Stimulated activated naive CD8-positive, alpha-beta T cell treated with anti-CD3 and anti-CD28 coated beads, Interleukin-15, Interleukin-2, amounts not matched to agents 100 U/mL and 50 U/mL, for 24 hours (primary cell): ENCODE measurements at places on chromosomes 13 and 19.
A peak's percentile ranks its signal among the peaks of the same experiment; 100 is the strongest.

- DNase-seq: no peak
These were observed 805.6 kb upstream of the ARGLU1 start for GRCh38 chr13:107373551-107373950.

DNA sequence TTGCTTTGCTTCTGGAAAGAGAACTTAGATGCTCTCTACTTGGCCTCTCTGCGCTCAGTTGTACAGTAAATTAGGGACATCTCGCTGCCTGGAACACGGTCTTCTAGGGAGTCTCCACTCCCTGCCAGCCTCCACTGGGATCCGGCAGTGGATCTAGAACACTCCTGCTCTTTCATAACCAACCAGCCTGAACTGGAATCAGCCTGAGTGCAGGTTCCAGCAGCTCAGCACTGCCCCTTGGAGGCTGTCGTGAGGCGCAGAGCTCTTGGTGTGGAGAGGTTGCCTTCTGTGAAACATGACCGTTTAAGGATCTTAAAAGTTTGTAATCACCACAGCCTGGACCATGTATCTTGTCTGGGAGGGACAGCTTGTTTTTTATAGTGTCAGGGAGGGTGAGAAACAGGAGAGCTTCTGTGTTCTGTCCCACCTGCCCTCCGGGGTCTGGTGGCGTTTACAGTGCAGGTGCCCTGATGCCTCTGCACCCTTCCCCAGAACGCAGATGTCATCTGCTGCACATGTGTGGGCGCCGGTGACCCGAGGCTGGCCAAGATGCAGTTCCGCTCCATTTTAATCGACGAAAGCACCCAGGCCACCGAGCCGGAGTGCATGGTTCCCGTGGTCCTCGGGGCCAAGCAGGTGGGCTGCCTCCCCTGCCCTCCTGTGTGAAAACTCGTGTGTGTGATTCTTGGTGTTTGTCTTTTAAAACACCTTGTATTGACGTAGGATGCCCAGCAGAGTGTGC is 24.8 kb downstream of the UPF1 start:
- no peak for DNase-seq

GRCh38 chr13:27044837-27045570 is 126.6 kb downstream of the USP12 start:
- no peak for DNase-seq

DNA sequence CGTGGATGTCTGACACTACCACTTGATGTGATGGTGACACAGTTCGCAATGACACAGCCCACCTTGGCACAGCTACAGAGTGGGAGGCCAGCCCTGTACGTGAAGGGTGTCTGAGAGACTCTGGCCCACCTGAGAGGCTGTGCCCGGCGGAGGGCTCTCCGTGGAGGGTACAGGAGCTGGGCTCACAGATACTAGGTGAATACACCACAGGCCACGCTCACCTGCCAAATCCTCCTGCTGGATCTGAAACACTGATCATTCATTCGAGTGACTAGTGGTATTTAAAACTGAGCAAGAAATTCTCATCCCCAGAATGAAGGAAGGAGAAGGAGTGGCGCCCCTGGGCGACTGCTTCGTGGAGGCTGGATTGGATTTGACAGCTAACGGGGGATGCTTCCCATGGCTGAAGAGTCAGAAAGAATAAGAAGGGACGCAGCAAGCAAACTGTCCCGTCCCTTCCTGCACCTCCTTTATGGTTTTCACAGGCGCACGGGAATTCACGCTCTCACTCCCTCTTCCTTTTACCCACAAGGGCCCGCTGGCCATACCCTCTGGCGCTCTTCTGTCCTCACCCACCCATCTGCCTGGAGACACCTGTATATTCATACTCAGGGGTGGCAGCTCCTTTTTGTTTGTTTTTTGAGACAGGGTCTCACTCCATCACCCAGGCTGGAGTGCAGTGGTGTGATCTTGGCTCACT is 25.0 kb downstream of the CEBPG start:
- no peak for DNase-seq

GRCh38 chr13:73932091-73932490 is 202.1 kb downstream of the KLF12 start:
- no peak for DNase-seq

DNA sequence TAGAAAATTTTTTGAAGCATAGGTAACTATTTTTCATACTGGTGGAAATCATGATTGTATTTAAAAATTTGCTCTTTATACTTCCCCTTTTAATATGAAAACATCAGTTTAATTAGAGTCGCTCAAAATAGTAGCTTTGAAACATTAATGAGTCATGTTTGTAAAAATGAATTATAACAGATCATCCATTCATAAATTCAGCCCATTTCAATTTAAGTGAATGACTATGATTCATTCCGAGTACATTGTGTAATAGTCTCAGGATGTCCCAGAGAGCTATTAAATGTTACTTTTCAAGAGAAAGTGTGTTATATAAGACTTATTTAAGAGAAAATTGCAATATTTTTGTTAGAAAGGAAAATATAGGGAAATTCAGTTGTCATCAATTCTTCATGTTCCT is 111.0 kb downstream of the FNDC3A start:
- DNase-seq: no peak

GRCh38 chr19:47228168-47228936 is 2.6 kb downstream of the BBC3 start:
- peak; percentile 56 for DNase-seq

GRCh38 chr19:45793876-45794275 is 1.2 kb upstream of the DMWD start:
- DNase-seq: no peak

DNA sequence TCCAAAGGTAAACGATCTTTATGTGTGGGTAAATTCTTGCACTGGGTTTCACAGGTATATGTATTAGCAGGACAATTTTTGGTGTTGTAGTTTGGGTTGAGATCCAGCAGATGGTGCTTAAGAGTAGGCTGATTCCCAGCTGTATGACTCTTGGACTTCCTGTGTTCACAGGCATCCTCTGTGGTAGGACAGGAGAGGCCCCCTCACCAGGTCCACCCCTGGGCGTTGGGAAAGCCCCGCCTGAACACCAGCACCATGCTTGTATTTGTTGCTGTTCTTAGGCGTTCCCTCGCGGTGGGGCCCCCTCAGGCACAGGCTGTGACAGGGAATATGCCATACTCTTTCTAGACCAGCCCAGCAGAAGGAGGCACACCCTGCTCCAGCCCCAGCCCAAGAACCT is 49.5 kb upstream of the PCDH17 start:
- DNase-seq: no peak

GRCh38 chr13:42740753-42741152 is 40.6 kb upstream of the FAM216B start:
- DNase-seq: no peak
